Activated CD4-positive, alpha-beta memory T cell treated with anti-CD3 and anti-CD28 coated beads for 36 hours (primary cell): ENCODE measurements at places on chromosomes 16 and 17. TPM values are rescaled to one million over a fixed set of nuclear protein-coding genes. Genes with fewer than 3 reads are reported as not detected.

The GRB7 gene
- 1.2 TPM for total RNA-seq

The GNAO1 gene
- total RNA-seq = 1.4 TPM

The KRT33B gene
- not detected for total RNA-seq

GRCh38 chr16:15493466-15494180 lies 59.2 kb downstream of the BMERB1 start:
- no peak for DNase-seq

GRCh38 chr17:34386343-34386696 lies 23.3 kb upstream of the CCL1 start:
- no peak for DNase-seq

GRCh38 chr16:492211-492875 lies 35.2 kb upstream of the CAPN15 start:
- no peak for DNase-seq

- DNase-seq = no peak
Measured at GRCh38 chr17:43449470-43450248, 34.1 kb upstream of the DHX8 start.

- no peak for DNase-seq
Measured at GRCh38 chr17:40157973-40158372, 17.6 kb downstream of the CASC3 start.

DNA sequence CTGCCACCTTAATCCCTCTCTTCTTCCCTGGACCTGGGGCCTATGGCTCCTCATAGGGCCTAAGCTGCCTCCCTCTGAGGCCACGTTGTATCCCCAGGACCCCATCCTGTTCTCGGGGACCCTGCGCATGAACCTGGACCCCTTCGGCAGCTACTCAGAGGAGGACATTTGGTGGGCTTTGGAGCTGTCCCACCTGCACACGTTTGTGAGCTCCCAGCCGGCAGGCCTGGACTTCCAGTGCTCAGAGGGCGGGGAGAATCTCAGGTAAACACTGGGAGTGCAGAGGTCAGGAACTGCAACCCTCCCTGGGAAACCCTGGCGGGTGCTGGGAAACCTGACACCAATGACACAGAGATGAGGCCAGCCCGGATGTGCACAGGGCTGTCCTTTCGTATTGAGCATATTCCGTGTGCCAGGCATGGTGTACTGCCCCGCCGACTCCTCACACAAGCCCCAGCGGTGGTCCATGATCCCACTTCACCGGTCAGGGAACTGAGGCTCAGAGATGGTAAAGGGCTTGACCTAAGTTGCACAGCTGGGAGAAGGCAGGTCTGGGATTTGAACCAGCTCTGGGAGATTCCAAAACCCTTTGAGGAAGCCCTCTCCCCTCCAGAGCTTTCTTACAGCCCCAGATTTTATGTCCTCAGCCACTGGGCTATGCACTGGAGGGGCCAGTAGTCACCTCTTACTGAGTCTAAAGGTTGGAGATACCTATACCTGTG lies 22.9 kb downstream of the ANKRD40 start:
- DNase-seq = no peak

DNA sequence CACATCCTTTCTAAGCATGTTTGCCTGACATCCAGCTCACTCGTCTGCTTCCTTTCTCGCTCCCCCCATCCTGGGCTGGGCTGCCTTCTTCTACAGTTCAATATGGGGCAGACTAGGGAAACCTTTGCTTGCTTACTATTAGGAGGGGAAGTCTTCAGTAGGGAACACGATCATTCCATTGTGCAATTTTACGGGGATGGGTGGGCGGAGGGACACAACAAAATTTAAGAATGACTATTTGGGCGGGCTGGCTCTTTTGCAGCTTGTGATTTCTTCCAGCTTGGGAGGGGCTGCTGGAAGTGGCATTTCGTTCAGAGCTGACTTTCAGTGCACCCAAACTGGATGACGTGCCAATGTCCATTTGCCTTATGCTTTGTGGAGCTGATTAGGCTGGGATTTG lies 25.4 kb downstream of the PCTP start:
- DNase-seq = no peak

DNA sequence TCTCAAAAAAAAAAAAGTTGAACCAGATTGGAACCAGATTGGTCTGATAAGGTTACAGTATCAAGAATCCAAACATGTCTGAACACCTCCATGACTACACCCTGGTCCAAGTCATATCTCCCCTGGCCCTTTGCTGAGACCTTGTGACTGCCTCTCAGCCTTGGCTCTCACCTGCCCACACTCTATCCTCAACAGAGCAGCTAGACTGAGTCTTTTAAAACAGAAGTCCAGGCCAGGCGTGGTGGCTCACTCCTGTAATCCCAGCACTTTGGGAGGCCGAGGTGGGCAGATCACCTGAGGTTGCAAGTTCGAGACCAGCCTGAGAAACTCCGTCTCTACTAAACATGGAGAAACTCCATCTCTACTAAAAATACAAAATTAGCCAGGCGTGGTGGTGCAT lies 91.7 kb downstream of the AIPL1 start:
- DNase-seq = no peak
